Suppressor macrophage treated with lipopolysaccharide for 1 hour (primary cell): ENCODE measurements at places on chromosomes 6 and 20.

- DNase-seq: no peak
Observed at GRCh38 chr6:163913045-163913444, 498.5 kb downstream of the QKI start.

DNA sequence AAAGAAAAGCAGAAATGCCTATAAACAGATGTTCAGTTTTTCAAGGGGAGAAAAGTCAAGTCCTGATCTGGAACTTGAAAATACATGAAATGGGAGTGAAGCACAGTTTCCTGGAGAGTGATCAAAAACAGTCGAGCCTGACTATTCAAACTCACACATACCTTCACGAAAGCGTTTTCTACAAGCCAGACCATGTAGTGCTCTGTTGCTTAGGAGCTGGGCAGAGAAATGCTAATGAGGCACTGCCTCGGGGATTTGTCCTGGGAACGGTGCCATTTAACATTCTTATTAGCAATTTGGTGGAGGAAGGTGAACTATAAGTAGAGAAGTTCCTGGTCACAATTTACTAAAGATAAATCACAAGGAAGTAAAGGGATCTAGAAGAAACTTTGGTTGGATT is 5.9 kb downstream of the NHSL1 start:
- DNase-seq: no peak

GRCh38 chr20:14861028-14861699 is 523.8 kb upstream of the FLRT3 start:
- DNase-seq: no peak

- DNase-seq: peak; percentile 56
Observed at GRCh38 chr6:142705054-142705453, 239.9 kb downstream of the HIVEP2 start.

GRCh38 chr6:108998485-108998884 is 96.2 kb downstream of the SESN1 start:
- no peak for DNase-seq

DNA sequence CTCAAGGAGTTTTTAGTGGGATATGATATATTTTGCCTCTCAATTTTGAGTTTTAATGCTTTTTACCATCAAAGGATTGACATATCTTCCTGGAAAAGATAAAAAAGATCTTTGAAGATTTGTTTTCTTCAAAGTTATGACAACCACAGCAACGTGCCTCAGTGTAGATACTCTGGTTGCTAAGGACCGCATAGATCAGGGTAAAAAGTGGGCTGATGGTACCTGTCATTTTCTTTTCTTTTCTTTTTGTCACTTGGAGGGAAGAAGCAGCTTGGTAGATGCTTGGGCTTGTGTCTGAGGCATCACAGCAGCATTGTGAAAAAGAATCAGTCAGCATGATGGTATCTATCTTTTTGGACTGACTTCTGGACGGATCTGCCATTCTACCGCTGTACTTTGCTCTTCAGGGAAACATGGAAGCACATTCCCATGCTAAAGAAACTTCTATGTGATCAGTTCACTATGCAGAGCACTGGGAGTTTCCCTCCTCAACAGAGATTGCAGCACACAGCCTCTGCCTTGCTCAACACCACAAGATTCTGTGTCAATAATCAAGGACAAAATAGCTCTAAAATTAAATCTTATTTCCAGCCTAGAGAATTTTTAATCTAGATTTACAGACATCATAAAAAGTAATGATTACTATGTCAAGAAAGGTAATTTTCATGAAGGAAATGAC is 54.8 kb upstream of the SGK1 start:
- DNase-seq: peak; percentile 82

- no peak for DNase-seq
Observed at GRCh38 chr6:101811108-101811507, 417.6 kb downstream of the GRIK2 start.

DNA sequence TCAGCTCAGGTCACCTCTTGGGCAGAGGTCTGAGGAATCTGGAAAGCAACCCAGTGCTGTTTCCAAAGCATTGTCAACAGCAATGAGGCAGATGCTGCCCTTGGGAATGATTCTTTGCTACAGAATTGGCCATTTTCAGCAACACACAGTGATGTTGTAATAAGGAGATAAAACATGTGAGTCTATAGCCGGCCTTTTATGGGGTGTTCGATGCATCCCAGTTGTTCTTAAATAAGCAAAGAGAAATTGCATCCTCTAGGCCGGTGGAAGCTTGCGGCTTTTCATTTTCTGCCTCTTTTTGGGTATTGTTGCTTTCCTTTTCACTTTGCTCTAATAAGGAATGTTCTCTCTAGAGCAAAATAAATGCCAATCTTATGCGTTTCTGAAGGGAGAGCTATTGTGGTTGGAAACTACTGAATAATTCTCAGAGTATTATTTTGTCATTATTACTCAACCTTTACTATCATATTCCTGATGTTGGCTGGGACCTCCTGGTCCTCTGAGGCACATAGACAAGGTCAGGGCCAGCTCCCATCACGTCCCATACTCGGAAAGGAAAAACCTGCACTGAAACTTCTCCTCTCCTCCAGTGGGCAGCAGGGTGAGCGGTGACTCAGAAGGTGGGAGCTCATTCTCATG is 214.2 kb downstream of the CDH26 start:
- DNase-seq: no peak

DNA sequence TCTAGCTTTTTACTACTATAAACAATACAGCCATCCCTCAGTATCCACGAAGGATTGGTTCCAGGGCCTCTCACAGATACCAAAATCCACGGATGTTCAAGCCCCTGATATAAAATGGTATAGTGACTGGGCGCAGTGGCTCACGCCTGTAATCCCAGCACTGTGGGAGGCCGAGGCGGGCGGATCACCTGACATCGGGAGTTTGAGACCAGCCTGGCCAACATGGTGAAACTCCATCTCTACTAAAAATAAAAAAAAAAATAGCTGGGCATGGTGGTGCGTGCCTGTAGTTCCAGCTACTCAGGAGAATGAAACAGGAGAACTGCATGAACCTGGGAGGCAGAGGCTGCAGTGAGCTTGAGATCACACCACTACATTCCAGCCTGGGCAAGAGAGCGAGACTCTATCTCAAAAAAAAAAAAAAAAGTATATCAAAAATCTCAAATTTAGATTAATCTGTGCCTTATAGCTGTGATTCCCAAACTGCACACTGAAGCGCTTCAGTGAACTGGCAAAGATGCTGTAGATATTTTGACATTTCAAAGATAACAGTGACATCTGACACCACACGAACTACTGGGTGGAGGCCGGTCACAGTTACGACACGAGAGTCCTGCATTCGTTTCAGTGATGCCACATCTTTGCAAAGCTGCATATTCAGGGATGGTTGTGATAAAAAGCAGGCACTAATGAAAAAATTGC is 38.3 kb downstream of the MRS2 start:
- DNase-seq: no peak

GRCh38 chr20:3406481-3407039 is 909 bp downstream of the DNAAF9 start:
- peak; percentile 61 for DNase-seq

DNA sequence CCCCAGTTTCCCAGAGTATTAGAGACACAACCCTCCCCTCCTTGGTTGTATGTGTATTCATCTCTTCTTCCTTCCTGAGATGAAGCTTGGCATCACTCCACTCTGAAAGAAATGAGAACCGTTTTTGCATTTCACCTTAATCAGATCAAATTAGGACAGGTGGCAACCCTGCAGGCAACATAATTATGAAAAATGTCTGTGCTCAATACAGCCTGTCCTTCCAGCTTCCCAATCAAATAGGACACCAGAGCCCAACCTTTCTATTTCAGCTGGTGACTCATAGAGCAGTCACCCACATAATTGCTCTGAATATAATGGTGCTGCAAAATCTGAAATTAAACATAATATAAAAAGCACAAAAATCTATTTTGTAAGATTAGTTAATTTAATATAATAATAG is 310.2 kb upstream of the AGPAT4 start:
- no peak for DNase-seq

DNA sequence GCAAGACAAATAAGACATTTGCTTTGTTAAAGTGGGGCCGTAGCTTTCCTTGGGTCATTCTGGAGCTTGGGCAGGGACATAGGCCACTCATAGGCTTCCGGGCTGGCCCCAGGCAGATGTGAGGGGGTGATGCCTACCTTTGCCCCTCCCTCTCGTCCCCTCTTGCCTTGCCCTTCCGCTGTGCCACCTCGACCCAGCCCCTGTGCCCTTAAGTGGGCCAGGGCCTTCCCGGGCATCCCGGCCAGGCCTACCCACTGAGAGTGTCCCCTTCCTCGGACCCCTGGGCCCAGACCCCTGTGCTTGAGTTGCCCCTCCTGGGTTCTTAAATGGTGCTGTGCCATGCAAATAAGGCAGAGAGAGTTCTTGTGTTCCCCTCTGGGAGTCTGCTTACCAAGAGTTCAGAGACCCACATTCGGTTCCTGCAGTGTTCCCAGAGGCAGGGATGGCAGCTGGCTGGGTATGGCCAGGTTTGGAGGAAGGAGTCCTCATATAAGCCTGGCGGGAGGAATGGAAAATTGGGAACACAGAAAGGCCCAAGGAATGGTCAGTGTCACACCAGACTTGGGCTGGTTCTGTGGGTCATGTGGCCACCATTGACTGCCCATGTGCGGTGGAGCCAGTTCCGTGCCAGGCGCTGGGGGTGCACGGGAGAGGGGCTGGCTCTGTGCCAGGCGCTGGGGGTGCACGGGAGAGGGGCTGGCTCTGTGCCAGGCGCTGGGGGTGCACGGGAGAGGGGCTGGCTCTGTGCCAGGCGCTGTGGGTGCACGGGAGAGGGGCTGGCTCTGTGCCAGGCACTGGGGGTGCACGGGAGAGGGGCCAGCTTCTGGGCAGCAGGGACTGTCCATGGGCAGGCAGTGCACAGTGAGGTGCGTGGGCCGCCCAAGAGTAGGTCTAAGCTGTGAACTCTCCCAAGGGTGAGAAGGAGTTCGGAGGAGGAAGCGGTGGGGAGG is 173.5 kb upstream of the SNX9 start:
- DNase-seq: no peak

GRCh38 chr6:109095835-109096084 is 453 bp downstream of the CEP57L1 start:
- DNase-seq: no peak

- no peak for DNase-seq
Observed at GRCh38 chr6:20565342-20565741, 31.1 kb downstream of the CDKAL1 start.

DNA sequence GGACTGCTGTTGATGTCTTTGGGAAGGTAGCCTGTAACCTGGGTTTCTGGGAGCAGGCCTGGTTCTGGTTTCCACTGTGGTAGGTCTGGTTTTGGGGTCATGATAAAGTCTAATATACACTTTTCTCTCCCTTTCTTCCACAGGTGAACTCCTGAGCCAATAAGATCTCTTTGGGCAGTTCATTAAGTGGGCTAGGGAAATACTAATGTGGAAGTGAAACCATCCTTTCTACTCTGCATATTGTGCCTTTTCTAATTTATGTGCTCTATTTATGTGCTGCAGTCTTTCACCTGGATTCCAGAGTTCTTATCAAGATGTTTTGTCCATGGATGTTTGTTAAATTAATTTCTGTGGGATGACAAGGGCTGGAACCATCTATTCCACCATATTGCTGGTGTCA is 165.7 kb upstream of the PTPRK start:
- no peak for DNase-seq

GRCh38 chr6:90284236-90285041 is 12.2 kb downstream of the BACH2 start:
- peak; percentile 91 for DNase-seq

- no peak for DNase-seq
Observed at GRCh38 chr6:168155821-168156741, 77.1 kb upstream of the FRMD1 start.

- DNase-seq: no peak
Observed at GRCh38 chr20:3446779-3447178, 24.0 kb upstream of the ATRN start.

GRCh38 chr20:23122796-23123655 is 36.9 kb upstream of the CD93 start:
- DNase-seq: no peak

GRCh38 chr6:34414999-34415858 is 10.6 kb downstream of the RPS10 start:
- DNase-seq: peak; percentile 87

DNA sequence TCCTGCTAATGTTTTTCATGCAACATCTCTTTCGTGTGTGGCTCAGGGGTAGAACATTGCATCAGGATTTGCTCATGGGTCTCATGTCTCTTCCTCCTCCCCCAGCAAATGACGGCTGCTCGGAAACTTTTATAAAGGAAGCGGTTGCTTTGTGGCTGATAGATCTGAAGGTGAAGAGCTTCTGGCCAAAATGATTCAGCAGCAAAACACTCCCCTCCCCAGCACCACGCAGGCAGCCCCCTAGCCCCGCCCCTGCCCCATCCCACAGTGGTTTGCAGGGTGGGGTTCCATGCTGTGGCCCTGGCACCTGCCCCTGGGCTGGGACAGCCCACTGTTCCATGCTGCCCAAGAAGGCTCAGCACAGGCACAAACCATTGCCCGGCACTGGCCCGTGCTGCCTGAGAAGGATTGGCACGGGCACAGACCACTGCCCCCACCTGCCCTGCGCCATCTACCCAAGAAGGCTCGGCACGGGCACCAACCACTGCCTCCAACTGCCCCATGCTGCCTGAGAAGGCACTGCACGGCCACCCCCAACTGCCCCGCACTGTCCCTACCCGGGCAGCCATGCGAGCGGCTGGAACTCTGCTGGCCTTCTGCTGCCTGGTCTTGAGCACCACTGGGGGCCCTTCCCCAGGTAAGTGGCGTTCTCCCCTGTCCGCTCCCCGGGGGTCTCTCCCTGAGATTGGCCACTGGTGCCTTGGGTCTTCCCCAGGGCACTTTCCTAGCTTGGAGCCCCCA is at the start of gene CST7:
TSS of gene CST7 (plus strand) at position 331 of the 741 bp plus-strand sequence. CDS start at position 568, 237 bp downstream.
- DNase-seq: peak; percentile 88

- DNase-seq: peak; percentile 49
Observed at GRCh38 chr6:42783876-42784642, 2.2 kb downstream of the BICRAL start.

- DNase-seq: no peak
Observed at GRCh38 chr6:120735641-120736040, 598.6 kb downstream of the TBC1D32 start.

GRCh38 chr6:65170273-65170672 is 536.8 kb downstream of the EYS start:
- DNase-seq: no peak
